ENCODE measurements at places on chromosomes 12 and 14.

GRCh38 chr12:123267991-123268843, 3.4 kb downstream of the CDK2AP1 start:
- no peak for DNase-seq

DNA sequence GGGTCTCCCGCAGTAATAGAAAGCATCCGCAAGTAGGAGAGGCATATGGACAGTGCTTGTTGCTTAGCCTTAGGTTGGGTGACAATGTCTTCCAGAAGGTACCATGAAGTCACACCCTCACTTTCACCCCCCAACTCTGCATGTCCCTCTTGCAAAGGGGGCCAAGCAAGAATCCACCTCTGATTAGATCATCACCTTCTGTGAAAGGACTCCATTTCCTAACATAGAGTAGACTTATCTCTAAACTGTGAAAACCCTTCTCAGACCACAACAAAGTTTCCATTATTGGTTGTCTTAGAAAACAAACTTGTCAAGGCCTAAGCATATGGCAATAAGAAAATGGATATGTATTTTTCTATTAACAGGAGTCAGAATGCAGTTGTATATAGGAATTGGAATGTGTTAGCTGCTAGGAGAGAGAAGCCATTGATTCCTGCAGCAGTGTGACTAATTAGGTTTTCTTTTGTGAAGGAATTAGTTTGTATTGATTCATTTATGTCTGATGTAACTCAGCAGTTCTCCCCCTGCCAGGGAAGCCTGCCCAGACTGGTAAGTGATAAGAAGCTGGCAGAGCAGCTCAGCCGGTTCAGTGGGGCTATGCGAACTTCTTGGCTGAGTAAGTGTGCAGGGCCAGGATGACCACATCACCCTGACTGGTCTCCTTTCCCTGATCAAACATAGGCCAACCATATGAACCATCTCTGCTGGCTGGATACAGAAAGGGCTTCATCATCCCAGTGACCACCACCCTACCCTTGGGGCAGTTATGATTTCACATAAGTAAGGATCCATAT, 107.3 kb upstream of the CCDC196 start:
- DNase-seq: no peak

DNA sequence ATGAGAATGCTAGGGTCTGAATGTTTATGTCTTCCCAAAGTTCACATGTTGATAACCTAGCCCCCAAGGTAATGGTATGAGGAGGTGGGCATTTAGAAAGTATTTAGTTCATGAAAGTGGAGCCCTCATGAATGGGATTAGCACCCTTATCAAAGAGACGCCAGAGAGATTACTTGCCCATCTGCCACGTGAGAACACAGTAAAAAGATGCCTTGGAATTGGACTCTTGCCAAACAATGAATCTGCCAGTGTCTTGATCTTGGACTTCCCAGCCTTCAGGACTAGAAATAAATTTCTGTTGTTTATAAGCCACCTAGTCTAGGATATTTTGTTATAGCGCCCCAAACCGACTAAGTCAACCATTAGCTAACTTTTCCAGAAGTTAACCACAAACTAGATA, 92.0 kb upstream of the SLC38A4 start:
- DNase-seq: no peak

DNA sequence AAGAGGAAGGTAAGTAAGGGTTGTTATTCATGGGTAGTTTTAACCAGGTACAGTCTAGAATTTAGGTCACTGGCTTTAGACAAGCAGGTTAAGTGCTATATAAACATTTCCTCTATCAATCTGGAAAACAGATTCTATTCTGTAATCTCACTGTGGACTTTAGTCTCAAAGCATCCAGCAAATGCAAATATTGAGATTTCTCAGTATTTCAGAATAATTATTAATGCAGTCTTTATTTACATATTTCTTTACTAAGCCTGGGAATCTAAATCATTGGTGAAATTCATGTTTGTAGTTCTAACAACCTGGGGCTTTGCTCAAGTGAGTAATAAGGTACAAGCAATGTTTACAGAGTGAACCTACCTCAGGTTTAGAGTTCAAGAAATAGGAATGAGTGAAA, 61.9 kb downstream of the SLC41A2 start:
- DNase-seq: no peak

GRCh38 chr14:38342803-38343202, 86.9 kb upstream of the CLEC14A start:
- no peak for DNase-seq

DNA sequence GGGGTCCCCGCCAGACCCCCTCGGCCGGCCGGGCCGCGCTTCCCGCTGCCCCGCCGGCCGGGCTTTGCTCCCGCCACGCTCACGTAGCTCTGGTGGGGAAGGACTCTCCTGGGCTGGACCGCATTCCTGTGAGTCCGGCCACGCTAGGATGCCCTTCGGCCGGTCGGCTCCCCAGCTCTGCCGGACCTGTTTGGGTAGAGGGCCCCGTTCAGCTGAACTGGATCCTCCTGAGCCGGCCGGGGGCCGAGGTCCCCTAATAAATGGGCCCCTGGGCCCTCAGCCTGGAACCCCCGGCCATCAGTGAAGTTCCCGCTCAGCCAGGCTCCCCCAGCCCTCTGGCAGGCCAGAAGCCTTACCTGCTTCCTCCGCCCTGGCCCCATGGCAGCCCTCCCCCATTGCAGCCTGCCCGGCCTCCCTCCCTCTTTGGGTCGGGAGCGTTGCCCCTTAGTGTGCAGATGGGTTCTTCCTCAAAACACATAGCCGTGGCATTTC, 593 bp downstream of the UNC119B start:
- no peak for DNase-seq

- DNase-seq: no peak
These were observed 13.5 kb downstream of the CPSF2 start for GRCh38 chr14:92135269-92135668.

- no peak for DNase-seq
These were observed 206.8 kb downstream of the SYNE2 start for GRCh38 chr14:64059454-64060198.

GRCh38 chr12:123269395-123269892, 2.2 kb downstream of the CDK2AP1 start:
- DNase-seq: no peak

GRCh38 chr12:92529944-92530343, 172.8 kb upstream of the PLEKHG7 start:
- no peak for DNase-seq

GRCh38 chr14:36718216-36718615, 56.6 kb downstream of the PAX9 start:
- no peak for DNase-seq

- DNase-seq: no peak
These were observed 207.3 kb downstream of the LRIG3 start for GRCh38 chr12:58712976-58713375.

Measured in cortex of kidney (tissue), 1 donor.